ENCODE measurements at places on chromosomes 3 and 15.

GRCh38 chr15:69757186-69757585 is 304.6 kb downstream of the RPLP1 start:
- H3K27me3 ChIP-seq = no peaks in the 10 kb centered on the region
- H3K4me3 ChIP-seq = no peak overlapping the region
- no peaks in the 10 kb centered on the region for H3K36me3 ChIP-seq
- H3K27ac ChIP-seq = no peak overlapping the region
- H3K4me1 ChIP-seq = peaks cover 80% of the 10 kb centered on the region

GRCh38 chr15:65926899-65927298 is 57.6 kb downstream of the RAB11A start:
- H3K4me1 ChIP-seq = no peaks in the 10 kb centered on the region
- no peak overlapping the region for H3K4me3 ChIP-seq
- no peak for DNase-seq
- no peaks in the 10 kb centered on the region for H3K27me3 ChIP-seq
- H3K36me3 ChIP-seq = no peaks in the 10 kb centered on the region

DNA sequence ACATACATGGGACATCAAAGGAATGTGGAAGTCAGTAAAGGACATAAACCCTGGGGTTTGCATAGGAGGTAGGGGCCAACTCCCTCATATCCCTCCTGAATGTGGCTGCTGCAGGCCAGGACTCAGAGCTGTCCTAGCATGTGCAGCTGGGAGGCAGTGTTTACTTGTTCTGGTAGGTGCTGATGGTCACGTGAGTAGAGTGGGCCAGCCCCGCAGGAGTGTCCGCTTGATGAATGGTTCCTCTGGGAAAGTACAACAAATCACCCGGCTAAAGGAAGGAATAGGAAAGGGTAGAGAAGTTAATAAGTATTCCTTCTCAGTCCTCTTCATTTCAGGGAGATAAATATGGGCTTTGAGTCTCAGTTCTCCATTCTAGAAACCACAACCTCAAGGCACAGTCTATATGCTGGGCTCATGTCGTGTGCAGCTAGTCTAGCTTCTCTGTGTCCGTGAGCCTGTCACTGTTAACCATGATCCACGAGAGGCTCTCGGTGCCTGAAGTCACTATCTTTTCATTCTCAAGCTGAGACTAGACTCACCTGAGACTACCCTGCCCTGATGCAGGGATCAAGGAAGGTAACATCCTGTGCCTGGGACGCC is 17.9 kb downstream of the RIOX2 start:
- no peak for DNase-seq
- no peak overlapping the region for H3K27ac ChIP-seq
- no peaks in the 10 kb centered on the region for H3K27me3 ChIP-seq
- peaks cover 82% of the 10 kb centered on the region for H3K36me3 ChIP-seq

DNA sequence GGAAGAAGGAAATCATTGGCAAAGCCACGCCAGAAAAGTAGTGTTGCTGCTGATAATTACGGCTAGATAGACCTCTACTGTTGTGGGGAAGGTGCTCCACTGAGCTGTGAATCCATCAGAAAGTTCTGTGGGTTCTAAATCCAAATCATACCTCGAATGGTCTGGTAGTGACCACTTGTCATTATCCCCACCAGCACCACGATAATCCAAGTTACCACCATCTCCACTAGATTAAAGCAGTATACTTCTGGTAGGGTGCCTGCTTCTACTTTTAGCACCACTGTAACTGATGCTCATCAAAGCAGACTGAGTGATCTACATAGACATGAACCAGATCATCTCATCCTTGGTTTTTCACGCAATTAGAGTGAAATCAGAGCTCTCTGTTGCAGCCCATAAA is 185.5 kb downstream of the FMN1 start:
- H3K4me1 ChIP-seq = no peaks in the 10 kb centered on the region
- no peaks in the 10 kb centered on the region for H3K36me3 ChIP-seq
- no peaks in the 10 kb centered on the region for H3K27me3 ChIP-seq
- no peak overlapping the region for H3K27ac ChIP-seq

DNA sequence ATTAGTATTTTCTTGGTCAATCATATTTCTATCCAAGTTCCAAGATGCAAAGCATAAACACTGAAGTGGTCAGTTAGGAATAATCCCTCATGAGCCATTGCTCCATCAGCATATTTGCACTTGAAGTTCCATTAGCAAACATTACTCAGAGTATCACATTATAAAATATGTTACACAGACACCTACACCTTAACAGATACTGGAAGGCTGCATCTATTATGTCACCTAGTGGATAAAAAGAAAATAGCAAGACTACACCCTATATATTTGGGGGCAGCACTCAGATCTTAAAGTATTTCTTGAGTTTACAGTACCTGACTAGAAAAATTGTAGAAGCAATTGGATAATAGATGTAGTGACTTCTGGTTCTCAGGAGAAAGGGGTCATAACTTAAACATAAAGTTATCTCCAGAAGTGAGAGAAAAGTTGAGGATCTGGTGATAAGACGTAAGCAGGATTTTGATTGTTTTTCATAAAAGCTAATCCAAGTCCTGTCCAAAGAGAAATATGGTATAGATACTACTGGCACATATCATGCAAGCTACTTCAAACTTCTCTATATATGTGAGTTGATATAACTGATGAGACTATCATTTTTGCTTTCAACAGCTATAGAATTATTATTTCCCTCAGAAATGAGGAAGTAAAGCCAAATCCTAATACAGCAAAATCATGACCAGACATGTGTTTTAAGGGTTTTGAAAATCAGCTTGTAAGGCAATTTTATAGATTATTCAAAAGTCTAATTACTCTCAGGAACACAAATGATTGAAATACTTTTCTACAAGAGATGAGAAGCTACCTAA is 422.2 kb downstream of the GBE1 start:
- H3K4me3 ChIP-seq = no peak overlapping the region
- no peaks in the 10 kb centered on the region for H3K4me1 ChIP-seq
- H3K27ac ChIP-seq = no peak overlapping the region
- DNase-seq = no peak

GRCh38 chr3:60268123-60268522 is 983.1 kb downstream of the FHIT start:
- no peak overlapping the region for H3K4me3 ChIP-seq
- no peak for DNase-seq
- H3K4me1 ChIP-seq = peaks cover 4% of the 10 kb centered on the region

DNA sequence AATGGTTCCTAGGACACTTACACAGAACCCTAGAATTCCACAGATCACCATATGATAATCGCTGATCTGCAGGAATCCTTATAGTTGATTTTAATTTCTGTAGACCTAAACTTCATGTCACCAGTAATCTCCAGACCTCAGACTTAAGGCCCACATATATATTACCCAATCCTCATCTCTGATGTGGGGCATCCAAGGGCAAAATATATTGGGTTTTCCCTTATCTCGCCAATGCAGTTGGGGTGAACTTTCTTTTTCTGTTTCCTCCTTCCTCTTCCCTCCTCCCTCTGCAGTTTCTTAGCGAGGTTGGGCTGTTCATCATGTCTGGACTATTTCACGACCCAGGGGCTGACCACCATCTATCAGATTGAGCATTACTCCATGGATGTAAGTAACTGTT is 230.2 kb downstream of the P3H2 start:
- no peaks in the 10 kb centered on the region for H3K4me1 ChIP-seq
- no peaks in the 10 kb centered on the region for H3K36me3 ChIP-seq
- no peaks in the 10 kb centered on the region for H3K27me3 ChIP-seq
- H3K4me3 ChIP-seq = no peak overlapping the region

GRCh38 chr3:157240408-157240807 is 80.5 kb upstream of the CCNL1 start:
- H3K4me1 ChIP-seq = no peaks in the 10 kb centered on the region
- no peak for DNase-seq
- no peaks in the 10 kb centered on the region for H3K27me3 ChIP-seq
- H3K4me3 ChIP-seq = no peak overlapping the region
- no peaks in the 10 kb centered on the region for H3K36me3 ChIP-seq

GRCh38 chr15:31497838-31498237 is 171.2 kb downstream of the KLF13 start:
- no peaks in the 10 kb centered on the region for H3K4me1 ChIP-seq
- no peaks in the 10 kb centered on the region for H3K27me3 ChIP-seq
- no peak overlapping the region for H3K27ac ChIP-seq
- no peak for DNase-seq

GRCh38 chr15:64905119-64905831 is 6.4 kb upstream of the ANKDD1A start:
- H3K4me1 ChIP-seq = peaks cover 21% of the 10 kb centered on the region
- peak overlapping the region; percentile 38 for H3K4me3 ChIP-seq
- peak; percentile 71 for DNase-seq
- no peaks in the 10 kb centered on the region for H3K27me3 ChIP-seq
- no peaks in the 10 kb centered on the region for H3K36me3 ChIP-seq

DNA sequence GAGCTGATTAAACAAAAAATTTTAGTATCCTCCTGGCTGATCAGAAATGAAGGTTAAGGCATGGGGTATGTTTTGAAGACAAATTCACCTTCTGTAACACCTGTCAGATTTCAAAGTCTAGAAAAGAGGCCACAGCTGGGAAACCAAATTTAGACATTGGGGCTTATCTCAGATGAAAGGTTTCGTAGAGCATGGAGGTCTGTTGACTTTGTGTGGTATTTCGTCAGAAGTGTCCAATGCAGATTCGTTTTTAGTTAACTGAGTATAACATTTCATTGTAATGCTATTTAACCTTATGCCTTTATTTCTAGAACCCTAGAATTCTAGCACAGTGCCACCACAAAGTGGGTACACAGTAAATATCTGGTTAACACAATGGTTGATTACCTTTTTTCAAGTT is 61.7 kb downstream of the FNDC3B start:
- no peak overlapping the region for H3K4me3 ChIP-seq
- H3K4me1 ChIP-seq = peaks cover 68% of the 10 kb centered on the region
- no peaks in the 10 kb centered on the region for H3K36me3 ChIP-seq
- peak overlapping the region; percentile 19 for H3K27ac ChIP-seq
- no peak for DNase-seq

GRCh38 chr15:23446215-23447106 is 582 bp downstream of the GOLGA6L2 start:
- H3K36me3 ChIP-seq = no peaks in the 10 kb centered on the region
- H3K4me3 ChIP-seq = no peak overlapping the region
- H3K27me3 ChIP-seq = no peaks in the 10 kb centered on the region
- H3K4me1 ChIP-seq = no peaks in the 10 kb centered on the region

- no peak overlapping the region for H3K27ac ChIP-seq
- no peak for DNase-seq
- no peaks in the 10 kb centered on the region for H3K4me1 ChIP-seq
- no peaks in the 10 kb centered on the region for H3K27me3 ChIP-seq
- H3K4me3 ChIP-seq = no peak overlapping the region
Observed at GRCh38 chr3:142818651-142819050, 70.2 kb downstream of the PCOLCE2 start.

DNA sequence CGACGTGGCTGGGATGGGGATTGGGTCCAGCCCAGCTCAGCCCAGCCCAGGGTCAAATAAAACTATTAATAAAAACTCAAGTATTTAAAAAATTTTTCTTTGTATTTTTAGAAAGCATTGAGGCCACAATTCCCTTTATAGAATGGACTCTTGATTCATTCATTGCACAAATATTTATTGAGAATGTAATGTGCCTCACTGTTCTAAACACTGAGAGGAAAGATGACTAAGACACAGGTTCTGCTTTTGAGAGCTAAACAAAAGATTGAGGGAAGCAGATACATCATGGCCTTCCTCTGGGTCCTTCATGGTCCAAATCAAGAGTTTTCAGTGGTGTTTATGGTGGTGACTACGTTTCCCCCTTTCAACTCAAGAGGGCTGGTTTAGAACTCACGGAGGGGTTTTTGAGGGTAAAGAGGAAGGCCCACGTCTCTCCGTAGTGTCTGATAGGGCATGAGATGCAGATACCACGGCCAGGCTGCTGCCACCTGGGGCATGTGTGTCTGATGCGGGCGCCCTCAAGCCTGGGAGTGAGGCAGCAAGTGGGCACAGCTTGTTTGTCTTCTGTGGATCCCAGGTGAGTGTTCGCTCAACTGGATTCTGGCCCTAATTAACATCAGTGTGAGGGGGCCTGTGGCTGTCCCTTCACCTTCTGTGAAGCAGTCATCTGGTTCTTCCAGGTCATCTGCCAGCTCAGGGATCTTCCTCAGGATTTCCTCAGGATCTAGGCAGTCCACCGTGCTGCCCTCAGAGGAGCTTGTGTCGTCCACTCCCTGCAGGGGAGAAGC is 73.5 kb upstream of the SCN5A start:
- no peak for DNase-seq
- H3K4me1 ChIP-seq = no peaks in the 10 kb centered on the region
- no peak overlapping the region for H3K27ac ChIP-seq
- no peak overlapping the region for H3K4me3 ChIP-seq

DNA sequence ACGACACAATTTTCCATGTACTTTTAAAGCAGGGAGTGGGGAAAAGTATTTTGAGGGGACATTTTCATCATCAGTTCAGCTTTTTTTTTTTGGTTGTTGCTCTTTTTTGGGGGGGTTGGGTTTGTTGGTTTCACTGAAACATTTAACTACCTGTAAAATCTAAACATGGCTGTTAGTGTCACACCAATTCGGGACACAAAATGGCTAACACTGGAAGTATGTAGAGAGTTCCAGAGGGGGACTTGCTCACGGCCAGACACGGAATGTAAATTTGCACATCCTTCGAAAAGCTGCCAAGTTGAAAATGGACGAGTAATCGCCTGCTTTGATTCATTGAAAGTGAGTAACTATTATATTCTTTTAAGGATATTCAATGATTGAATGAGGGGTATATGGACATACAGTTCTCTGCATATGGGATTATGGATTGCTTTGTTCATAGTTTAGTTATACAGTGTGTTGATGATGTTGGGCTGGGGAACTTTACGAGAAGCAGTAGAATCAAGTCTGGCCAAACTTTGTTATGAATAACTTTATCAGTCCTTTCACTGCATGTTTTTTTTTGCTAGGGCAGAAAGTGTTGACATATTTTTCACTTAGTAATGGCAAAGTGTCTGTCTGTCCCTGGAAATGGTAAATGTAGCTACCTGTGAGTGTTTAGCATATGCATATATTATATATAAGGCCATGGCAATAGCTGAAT is 31.5 kb downstream of the MBNL1 start:
- peak overlapping the region; percentile 64 for H3K27ac ChIP-seq
- no peak for DNase-seq
- peaks cover 16% of the 10 kb centered on the region for H3K36me3 ChIP-seq
- peaks cover 88% of the 10 kb centered on the region for H3K4me1 ChIP-seq
- no peak overlapping the region for H3K4me3 ChIP-seq
- H3K27me3 ChIP-seq = no peaks in the 10 kb centered on the region

All from naive thymus-derived CD4-positive, alpha-beta T cell (primary cell).